ENCODE measurements at places on chromosomes 16 and 17. TPM values are rescaled to one million over a fixed set of nuclear protein-coding genes. Genes with fewer than 3 reads are reported as not detected.

DNA sequence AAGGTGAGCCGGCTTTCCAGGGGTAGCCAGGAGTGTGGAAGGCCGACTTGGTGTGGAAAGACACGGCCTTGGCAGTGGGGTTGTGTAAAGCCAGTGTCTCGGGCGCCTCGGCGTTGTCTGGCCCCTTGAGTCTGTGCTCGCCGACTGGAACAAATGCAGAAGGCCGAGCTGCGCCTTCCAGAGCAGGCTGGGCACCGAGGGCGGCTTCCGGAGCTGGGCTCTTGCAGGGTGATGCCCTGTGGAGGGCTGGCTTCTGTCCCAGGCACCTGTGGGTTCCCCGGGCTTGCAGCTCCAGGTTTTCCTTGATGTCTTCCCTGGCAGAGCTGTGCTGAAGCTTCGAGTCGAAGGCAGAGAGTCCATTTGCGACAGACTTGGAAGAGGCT lies 8.0 kb downstream of the ZNF750 start:
- DNase-seq = no peak

DNA sequence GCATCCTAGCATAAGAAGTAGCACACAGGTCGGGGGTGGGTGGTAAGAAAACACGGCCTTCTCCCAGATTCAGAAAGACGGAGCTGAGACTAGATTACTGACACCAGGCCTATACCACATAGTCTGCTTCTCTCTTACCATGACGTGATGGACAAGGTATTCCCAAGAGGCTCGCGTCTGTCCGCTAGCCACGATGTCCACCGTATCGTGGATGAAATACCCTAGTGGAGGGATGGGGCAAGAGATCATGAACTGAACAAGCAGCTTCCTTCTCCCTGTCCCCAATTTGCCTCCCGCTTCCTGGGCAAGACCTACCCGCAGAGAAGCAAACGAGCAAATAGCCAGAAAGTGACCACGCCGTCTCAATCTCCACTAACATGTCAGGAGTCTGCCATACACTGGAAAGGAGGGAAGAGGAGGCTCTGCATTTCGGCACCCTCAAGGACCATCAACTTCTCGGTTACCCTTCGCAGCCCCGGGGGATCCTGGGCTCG lies 820 bp downstream of the TLCD1 start:
- DNase-seq = no peak

DNA sequence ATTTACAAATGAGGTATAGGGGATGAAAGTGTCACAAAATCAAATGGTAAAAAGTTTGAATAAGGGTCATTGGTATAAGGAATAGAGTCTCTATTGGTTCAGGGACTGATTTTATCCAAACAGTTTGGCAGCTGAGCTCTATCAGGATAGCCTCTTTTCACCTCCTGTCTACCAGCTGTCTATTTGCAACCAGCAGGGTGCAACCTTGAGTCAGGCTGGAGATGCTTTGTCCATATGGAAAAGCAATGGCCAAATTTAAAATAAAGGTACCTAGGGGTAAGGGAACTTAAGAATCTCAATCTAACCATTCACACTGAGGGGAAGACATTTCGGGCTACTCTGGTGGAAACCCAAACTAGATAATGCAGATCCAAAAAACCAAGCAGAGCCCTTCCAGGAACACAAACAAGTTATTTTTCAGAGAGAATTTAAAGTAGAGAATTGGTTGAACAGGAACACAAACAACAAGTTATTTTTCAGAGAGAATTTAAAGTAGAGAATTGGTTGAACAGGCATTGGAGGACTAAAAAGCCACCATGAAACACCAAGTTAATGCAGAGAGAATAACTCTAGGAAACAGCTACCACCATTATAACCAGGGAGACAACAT lies 12.6 kb upstream of the CA10 start:
- no peak for DNase-seq

GRCh38 chr16:844638-845350 lies 44.3 kb upstream of the GNG13 start:
- no peak for DNase-seq

- DNase-seq = no peak
Measured at GRCh38 chr16:68069511-68070248, 15.5 kb upstream of the NFATC3 start.

- DNase-seq = no peak
Measured at GRCh38 chr16:10594312-10594950, 14.0 kb upstream of the EMP2 start.

- DNase-seq = peak; percentile 68
Measured at GRCh38 chr16:54579106-54579728, 292.6 kb upstream of the IRX3 start.

DNA sequence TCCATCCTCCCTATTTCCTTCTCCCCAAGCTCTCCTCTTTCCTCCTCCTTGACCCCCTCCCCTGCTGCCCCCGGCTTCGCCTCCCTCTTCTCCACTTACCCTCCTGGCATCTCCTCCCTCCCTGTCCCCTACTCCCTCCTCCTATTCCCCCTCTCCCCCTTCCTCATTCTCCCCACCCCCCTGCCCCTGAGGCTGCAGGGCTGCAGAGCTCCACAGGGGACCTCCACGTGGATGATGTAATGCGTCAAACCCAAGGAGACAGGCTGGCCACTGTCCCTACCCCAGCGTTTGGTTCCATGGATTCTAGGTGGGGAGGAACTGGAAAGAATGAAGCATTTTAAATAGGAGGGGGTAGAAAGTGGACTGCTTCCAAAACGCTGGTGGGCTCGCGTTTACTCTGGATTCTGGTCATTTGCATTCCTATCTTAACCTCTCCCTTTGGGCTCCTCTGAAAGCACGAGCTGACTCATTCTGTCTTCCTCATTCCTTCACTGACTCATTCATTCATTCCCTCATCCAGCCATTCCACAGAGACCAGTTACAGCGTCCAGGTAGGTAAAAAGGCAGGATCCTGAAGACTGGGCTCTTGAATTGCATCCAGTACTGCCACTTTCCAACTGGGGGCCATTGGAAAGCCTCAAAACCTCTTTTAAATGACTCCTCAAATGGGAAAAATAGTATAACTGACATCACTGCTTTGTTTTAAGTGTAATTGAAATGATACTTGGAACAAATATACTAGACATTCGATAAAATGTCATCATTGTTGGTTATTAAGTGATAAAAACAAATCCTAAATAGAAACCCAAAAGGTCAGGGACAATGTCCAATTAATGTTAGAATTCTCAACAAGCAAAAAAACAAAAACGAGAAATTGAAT lies 943 bp upstream of the COTL1 start:
- DNase-seq = no peak

GRCh38 chr17:9205520-9206409 lies 184.5 kb downstream of the NTN1 start:
- no peak for DNase-seq

TBX21 gene
- 0.64 TPM for polyA plus RNA-seq

KRT15 gene
- polyA plus RNA-seq = 2.7 TPM

DNA sequence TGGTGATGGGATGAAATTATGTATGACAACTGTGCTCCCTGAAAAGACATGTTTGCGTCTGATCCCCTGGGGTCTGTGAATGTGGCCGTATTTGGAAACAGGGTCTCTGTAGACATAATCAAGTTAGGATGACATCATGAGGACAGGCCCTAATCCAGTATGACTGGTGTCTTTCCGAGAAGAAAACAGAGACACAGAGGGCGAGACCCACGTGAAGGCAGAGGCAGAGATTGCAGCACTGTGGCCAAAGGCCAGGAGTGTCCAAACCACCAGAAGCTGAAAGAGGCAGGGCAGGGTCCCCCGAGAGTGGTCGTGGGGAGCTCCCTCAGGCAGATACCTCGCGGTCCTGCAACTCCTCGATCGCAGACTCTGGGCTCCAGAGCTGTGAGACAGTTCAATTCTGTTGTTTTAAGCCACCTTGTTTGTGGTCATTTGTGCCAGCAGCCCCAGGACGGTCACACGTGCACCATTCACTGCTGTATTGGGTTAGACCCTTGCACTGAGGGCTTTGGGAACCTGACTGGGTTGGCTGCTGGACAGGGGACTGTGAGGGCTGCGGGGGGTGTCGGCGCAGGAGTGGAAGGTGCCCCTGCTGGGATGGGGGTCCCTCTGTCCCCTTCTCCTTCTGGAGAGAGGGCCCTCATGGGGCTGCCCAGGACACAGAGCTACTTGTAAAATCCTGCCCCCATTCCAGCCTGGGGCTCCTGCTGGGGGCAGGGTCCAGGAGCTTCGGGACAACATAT lies 27.7 kb downstream of the METRNL start:
- no peak for DNase-seq

- DNase-seq = no peak
Measured at GRCh38 chr17:45090711-45091110, 29.6 kb downstream of the NMT1 start.

- no peak for DNase-seq
Measured at GRCh38 chr16:11219178-11219577, 36.8 kb downstream of the SOCS1 start.

GRCh38 chr17:72920513-72920912 lies 172.0 kb downstream of the SLC39A11 start:
- no peak for DNase-seq

GRCh38 chr17:27318633-27319032 lies 24.7 kb downstream of the WSB1 start:
- DNase-seq = no peak

GRCh38 chr17:59962739-59963318 lies 1.7 kb downstream of the RNFT1 start:
- DNase-seq = no peak

KIF18B gene
- 14.5 TPM for polyA plus RNA-seq

- DNase-seq = no peak
Measured at GRCh38 chr16:82991410-82991809, 364.6 kb downstream of the CDH13 start.

GRCh38 chr17:50684288-50684611 lies 23.5 kb downstream of the ANKRD40 start:
- DNase-seq = no peak

STH gene
- not detected for polyA plus RNA-seq

GRCh38 chr16:9465161-9465560 lies 373.7 kb downstream of the HAPSTR1 start:
- DNase-seq = no peak

DNA sequence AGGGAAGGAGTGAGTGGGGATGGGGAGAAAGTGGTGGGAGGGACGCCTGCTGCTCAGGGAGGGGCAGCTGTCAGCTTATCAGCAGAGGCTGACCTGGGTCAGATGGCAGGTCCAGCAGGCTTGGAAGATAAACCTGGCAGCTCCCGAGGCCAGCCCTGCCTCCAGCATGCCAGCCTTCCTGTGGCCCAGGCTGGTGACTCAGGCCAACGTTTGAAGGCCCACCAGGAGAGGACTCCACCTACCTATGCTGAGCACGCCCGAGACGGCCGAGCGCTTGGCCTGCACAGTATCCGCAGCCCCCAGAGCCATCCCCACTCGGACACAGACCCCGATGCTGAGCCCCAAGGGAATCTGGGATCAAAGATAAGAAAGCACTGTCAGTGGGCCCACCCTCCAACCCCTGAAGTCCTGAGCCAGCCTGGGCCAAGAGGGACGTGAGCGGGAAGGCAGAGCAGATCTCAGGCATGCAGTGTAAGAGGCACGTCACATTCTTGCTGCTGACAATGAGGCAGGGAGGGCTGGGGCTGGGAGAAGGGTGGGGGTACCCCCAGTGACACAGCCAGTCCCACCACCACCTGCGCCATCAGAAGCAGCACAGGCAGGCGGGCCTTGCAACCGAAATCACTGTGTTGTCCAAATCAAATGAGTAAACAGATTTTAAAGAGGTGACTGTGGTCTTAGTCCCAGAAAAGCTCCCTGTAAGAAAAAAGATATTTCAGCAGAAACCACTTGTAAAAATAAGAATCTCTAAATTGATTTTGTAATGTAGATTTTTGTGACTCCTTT lies 12.4 kb downstream of the SLC47A2 start:
- DNase-seq = no peak

DNA sequence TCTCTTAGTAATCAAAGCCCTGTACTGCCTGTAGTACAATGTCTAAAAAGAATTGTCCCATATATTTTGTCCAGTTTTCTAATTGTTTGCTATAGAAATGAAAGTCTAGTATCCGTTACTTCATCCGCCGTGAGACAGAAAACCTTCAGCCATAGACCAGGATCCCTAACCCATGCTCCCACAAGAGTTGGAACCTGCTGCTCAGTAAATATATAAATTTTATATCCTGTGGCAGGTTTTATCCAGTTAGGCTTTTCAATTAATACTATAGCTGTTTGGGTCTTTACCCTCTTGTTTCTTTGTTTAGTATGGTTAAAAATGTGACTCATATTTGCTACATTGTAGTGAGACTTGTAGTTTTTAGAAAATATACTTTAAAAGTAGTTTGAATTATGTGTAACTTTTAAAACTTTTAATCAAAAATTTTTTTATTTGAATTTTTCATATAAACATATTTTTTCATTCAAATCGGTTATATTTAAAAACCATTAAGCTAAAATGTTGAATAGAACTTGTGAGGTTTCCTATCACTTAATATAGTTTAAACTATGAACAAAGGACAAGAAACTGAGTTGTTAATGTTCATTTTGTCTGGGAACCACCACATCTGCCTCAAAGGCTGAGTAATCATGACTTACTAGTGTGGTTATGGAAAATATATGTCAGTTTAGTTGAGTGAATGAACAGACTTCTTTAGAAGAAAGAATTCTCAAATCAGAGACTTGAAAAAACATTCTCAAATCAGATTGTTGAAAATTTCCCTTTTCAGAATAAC lies 54.8 kb downstream of the VMP1 start:
- DNase-seq = no peak

DNA sequence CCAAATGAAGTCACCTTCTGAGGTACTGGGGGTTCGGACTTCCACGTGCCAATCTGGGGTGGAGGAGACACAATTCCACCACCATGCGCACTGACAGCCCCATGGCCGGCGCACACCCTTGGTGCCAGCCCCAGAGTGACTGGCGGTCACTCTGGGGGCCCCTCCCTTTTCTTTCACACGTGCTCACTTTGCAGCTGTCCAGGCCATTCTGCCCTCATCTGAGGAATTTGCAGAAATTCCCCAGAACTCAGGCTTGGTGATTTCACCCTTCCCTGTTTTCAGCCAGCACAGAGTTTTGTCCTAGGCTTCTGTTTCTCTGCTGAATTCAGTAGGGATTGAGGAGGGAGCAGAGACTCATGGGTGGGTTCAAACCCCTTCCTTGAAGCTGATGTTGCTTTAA lies 54.8 kb downstream of the CDRT4 start:
- no peak for DNase-seq

GRCh38 chr17:44010966-44011647 lies 3.7 kb downstream of the TMEM101 start:
- DNase-seq = no peak

- peak; percentile 7 for DNase-seq
Measured at GRCh38 chr16:13873835-13874438, 46.0 kb upstream of the ERCC4 start.

GRCh38 chr17:65173284-65173793 lies 36.2 kb downstream of the RGS9 start:
- no peak for DNase-seq

- DNase-seq = no peak
Measured at GRCh38 chr17:69335058-69335457, 8.1 kb upstream of the ABCA5 start.

GRCh38 chr17:27579897-27580321 lies 51.1 kb upstream of the LGALS9 start:
- no peak for DNase-seq

GJD3 gene
- not detected for polyA plus RNA-seq

- no peak for DNase-seq
Measured at GRCh38 chr17:17363638-17364337, 60.6 kb downstream of the NT5M start.

All from right lung (tissue), 10 donors.